ENCODE measurements at places on chromosomes 16 and 17.

DNA sequence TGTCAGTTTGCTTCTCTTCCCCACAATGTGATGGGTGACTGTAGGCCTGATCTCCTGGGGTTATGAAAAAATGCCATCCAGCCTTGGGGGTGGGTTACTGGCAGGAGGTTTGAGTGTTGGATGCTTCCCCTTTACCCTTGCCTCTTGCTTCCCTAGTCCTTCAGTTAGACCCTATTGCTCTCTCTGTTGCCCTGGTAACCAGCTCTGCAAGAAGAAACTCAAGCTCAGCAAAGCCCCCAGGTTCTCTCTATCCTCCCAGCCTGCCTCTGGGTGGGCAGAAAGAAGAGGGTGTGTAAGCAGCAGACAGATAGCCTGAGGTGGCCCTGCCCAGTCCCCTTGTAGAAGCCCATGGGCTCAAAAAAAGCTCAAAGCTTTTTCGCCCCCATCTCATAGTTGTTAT is 2.8 kb upstream of the RAPGEFL1 start:
- DNase-seq = no peak

DNA sequence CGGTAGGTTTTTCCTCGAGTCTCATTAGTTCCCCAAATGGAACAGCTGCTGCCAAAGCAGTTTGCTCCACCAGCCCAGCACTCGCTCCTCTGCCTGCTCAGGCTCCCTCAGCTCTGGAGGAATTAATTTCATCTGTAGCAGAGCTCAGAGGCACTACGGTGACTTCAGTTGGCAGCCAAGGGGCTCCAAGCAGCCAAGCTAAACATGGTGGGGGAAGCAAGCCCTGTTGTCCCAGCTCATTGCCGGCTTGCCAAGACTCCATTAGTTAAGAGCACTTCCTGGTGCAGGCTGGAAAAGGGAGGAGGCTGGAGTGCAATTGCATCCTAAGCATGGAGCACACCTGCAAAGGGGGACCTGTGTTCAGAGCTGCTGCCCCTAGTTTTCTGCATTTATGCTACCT is 78.7 kb upstream of the GPRC5B start:
- no peak for DNase-seq

- peak; percentile 73 for DNase-seq
Observed at GRCh38 chr17:43673516-43674323, 12.0 kb upstream of the MEOX1 start.

- DNase-seq = no peak
Observed at GRCh38 chr17:77410470-77410869, 269.7 kb downstream of the SEC14L1 start.

- DNase-seq = no peak
Observed at GRCh38 chr16:88378836-88379693, 3.7 kb upstream of the ZNF469 start.

DNA sequence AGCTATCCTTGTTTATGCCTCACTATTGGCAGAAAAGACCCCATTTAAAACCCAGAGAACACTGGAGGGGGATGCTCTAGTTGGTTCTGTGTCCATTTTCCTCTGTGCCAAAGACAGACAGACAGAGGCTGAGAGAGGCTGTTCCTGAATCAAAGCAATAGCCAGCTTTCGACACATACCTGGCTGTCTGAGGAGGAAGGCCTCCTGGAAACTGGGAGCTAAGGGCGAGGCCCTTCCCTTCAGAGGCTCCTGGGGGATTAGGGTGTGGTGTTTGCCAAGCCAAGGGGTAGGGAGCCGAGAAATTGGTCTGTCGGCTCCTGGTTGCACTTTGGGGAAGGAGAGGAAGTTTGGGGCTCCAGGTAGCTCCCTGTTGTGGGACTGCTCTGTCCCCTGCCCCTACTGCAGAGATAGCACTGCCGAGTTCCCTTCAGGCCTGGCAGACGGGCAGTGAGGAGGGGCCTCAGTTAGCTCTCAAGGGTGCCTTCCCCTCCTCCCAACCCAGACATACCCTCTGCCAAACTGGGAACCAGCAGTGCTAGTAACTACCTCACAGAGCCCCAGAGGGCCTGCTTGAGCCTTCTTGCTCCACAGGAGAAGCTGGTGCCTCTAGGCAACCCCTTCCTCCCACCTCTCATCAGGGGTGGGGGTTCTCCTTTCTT is 56.1 kb downstream of the IGF2BP1 start:
- no peak for DNase-seq

- no peak for DNase-seq
Observed at GRCh38 chr16:81553814-81554675, 109.4 kb downstream of the CMIP start.

DNA sequence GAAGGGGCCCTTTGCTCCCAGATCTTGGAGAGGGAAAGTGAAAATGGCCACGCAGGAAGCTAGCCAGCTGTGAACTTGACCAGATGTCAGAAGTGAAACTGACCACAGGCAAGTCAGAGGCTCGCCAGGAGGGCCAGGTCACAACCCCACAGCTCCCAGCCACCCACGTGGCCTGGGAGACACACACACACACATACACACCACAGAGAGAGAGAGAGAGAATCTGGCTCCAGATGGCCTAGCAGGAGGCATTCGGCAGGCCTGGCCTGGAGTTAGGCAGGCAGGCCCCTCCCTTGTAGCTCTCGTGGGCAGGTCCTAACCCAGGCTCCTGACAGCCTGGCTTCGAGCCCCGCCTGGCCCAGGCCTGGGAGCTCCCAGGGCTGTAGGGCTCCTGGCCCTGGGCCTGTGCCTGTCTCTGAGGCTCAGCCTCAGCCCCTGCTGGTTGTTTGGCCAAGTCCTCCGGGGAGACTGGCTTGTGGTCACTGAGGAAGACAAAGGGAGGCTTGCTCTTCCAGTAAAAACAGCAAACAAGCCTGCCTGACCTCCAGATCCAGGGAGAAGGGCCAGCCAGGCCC is 20.2 kb downstream of the NGFR start:
- DNase-seq = no peak

- DNase-seq = no peak
Observed at GRCh38 chr16:88945473-88945872, 31.5 kb downstream of the CBFA2T3 start.

GRCh38 chr16:2280981-2281542 is 13.1 kb upstream of the RNPS1 start:
- DNase-seq = no peak

GRCh38 chr16:83666449-83666848 is 141.3 kb upstream of the HSBP1 start:
- no peak for DNase-seq

GRCh38 chr17:8145811-8146210 is 6.4 kb downstream of the PER1 start:
- no peak for DNase-seq

DNA sequence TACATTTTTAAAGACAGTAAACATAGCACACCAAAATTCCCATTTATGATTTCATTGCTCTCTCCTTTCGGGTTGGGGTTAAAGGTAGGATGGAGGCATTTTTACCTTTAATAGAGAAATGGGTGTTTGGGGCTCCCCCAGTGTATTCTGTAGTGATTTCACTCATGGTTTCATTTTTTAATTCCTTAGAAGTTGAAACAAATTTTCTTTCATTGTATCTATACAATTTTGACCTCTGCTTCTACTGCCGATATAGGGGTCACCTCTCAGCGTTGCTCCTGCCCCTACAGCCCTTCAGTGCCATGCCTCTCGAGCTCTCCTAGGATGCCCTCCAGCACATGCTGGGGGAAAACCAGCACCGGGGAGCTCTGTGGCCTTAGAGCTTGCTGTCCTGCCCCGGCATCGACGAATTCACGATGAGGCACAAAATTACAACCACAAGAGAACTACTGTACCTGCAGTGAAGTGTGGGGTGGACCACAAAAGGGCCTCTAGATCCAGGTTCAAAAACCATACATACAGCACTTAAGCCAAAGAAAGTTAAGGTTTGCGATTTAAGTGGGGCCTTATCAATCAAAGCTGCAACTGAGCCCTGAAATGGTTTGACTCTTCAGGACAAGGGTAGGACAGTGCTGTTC is 39.3 kb downstream of the LITAFD start:
- no peak for DNase-seq

DNA sequence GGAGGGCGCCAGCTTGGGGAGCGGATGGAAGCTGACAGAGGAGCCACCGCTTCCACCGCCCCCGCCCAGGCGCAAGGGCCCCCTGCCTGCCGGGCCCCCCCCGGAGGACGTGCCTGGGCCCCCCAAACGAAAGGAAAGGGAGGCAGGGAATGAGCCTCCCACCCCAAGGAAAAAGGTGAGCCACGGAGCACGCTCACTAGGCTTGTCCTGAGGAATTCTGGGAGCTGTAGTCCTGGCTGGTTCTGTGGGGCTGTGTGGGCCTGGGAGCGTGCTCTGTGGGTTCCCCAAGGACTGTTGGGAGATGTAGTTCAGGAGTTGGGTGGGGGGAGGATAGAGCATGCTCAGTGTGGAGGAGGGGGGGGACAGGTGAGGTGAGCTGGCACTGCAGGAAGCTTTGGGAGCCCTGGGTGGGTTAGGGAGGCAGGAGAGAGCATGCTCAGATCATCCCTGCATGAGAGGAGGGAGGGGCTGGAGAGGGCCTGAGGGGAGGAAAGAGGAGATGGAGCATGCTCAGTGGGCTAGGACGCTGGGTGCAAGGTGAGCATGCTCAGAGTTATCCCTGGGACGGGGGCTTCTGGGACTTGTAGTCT is 4.5 kb downstream of the FBXL19 start:
- no peak for DNase-seq

DNA sequence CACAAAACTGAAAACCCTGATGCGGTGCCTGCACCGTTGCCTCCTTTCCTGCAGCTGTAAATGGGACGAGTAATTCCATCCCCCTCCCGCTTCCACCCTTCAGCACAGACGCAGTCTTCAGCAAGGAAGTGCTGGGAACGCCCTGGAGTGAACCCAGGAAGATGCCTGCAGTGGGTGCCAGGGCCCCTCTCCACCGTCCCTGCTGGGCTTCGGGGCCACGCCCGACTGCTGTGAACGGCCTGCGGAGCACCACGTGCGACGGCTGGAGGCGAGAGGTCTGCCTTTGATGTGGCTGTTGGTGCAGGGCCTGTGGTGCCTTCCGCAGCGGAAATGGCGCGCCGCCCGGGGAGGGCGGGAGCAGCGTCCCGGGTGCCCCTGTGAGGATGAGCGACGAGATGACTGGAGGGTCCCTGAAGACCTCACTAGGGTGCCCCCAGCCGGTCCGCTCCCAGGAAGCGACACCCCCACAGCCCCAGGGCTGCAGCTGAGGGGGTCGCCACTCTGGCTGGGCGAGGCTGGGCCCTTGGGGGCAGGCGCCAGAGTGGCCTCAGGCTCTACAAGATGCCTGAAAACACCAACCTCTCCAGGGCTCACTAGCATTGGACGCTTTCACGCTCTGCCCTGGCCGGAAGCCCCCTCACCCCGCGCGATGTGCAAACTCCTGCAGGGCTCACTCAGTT is 749 bp upstream of the MC1R start:
- peak; percentile 62 for DNase-seq

GRCh38 chr17:29699283-29699682 is 76.6 kb upstream of the CORO6 start:
- DNase-seq = no peak
